Activated CD4-positive, alpha-beta memory T cell treated with anti-CD3 and anti-CD28 coated beads, Interleukin-2, amount 10 ng/mL, durations not matched to agents 7 days and 5 days (primary cell): ENCODE measurements at places on chromosomes 3 and 15. TPM values are rescaled to one million over a fixed set of nuclear protein-coding genes. Genes with fewer than 3 reads are reported as not detected.

Gene MORC1
- not detected for total RNA-seq

DNA sequence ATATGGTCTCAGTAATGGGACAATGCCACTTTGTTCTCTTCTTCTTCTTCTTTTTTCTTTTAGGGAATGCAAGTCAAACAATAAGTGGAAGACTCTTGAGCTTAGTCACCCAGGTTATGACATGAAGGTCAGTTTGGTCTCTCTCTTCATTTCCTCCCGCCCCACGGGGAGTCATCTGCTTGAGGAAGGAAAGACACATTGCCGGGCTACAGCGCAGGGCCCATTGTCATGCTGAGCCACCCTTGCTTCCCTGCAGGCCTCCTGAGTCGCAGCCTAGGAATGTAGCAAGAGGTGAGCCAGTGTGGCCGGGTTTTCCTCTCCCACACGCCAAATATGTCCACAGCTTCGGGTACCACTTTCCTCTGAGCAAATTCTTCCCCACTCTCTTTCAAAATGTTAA is 47.6 kb downstream of the RAP2B start:
- H3K4me3 ChIP-seq, result no peak overlapping the region
- no peak overlapping the region for H3K27ac ChIP-seq
- no peaks in the 10 kb centered on the region for H3K27me3 ChIP-seq
- no peak for DNase-seq
- H3K4me1 ChIP-seq, result peaks cover 23% of the 10 kb centered on the region
- H3K36me3 ChIP-seq, result peaks cover 3% of the 10 kb centered on the region

- peaks cover 8% of the 10 kb centered on the region for H3K36me3 ChIP-seq
- no peak for DNase-seq
- H3K27ac ChIP-seq, result no peak overlapping the region
Measured at GRCh38 chr15:66679061-66679656, 22.9 kb upstream of the SMAD6 start.

Gene SLCO2A1
- total RNA-seq, result not detected

Gene HRH1
- 1.0 TPM for total RNA-seq

- no peak overlapping the region for H3K27ac ChIP-seq
- H3K4me1 ChIP-seq, result peaks cover 2% of the 10 kb centered on the region
- H3K27me3 ChIP-seq, result no peaks in the 10 kb centered on the region
- peaks cover 54% of the 10 kb centered on the region for H3K36me3 ChIP-seq
- DNase-seq, result no peak
- H3K4me3 ChIP-seq, result no peak overlapping the region
Measured at GRCh38 chr3:108041253-108041652, 49.6 kb downstream of the CD47 start.

GRCh38 chr3:71438071-71438685 is 145.3 kb downstream of the FOXP1 start:
- H3K27me3 ChIP-seq, result no peaks in the 10 kb centered on the region
- DNase-seq, result no peak
- no peak overlapping the region for H3K27ac ChIP-seq
- H3K4me1 ChIP-seq, result peaks cover 47% of the 10 kb centered on the region
- H3K4me3 ChIP-seq, result no peak overlapping the region

DNA sequence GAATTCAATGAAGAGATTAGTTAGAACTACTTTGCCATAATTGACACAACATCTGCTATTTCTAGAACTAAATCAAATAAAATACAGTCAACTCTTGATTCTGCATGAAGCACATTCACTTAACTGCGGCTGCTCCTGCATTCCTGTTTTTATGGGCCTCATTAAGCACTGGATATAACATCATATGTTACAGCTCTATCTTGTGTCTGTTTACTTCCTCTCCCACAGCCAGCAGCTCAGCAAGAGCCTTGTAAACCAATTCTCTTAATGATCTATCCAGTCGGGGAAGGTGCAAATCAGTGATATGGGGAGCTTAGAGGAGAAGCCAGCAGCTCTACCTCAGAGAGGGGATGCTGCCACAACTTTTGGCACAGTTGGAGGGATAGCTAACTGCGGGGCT is 329.2 kb downstream of the ARRDC4 start:
- no peak for DNase-seq
- H3K36me3 ChIP-seq, result no peaks in the 10 kb centered on the region
- H3K27ac ChIP-seq, result no peak overlapping the region
- peaks cover 6% of the 10 kb centered on the region for H3K27me3 ChIP-seq

- peaks cover 58% of the 10 kb centered on the region for H3K4me1 ChIP-seq
- H3K27me3 ChIP-seq, result no peaks in the 10 kb centered on the region
- DNase-seq, result no peak
- H3K4me3 ChIP-seq, result no peak overlapping the region
- no peak overlapping the region for H3K27ac ChIP-seq
Measured at GRCh38 chr15:85312486-85312885, 67.9 kb upstream of the AKAP13 start.

- H3K36me3 ChIP-seq, result no peaks in the 10 kb centered on the region
- H3K4me3 ChIP-seq, result no peak overlapping the region
- H3K27me3 ChIP-seq, result peaks cover 54% of the 10 kb centered on the region
Measured at GRCh38 chr15:44038755-44039191, 156.3 kb downstream of the FRMD5 start.

Gene U2SURP
- total RNA-seq, result 120 TPM

DNA sequence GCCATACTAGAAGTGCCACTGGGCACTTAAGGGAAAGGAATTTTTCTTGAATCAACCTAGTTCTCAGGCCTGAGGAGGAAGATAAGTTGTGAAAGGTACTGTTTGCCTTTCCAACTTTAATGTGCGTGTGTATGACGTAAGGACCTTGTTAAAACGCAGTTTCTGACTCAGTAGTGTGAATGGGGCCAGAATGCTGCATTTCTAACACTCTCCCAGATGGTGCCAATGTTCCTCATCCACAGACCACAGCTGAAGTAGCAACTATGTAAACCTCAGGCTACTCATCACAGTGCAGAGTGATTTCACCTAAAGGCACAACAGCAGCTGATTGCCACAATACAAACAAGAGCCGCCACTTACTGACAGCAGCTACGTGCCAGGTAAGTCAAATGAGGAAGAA is 103.6 kb downstream of the OTOL1 start:
- H3K27me3 ChIP-seq, result no peaks in the 10 kb centered on the region
- no peaks in the 10 kb centered on the region for H3K36me3 ChIP-seq
- H3K4me3 ChIP-seq, result no peak overlapping the region
- DNase-seq, result no peak

DNA sequence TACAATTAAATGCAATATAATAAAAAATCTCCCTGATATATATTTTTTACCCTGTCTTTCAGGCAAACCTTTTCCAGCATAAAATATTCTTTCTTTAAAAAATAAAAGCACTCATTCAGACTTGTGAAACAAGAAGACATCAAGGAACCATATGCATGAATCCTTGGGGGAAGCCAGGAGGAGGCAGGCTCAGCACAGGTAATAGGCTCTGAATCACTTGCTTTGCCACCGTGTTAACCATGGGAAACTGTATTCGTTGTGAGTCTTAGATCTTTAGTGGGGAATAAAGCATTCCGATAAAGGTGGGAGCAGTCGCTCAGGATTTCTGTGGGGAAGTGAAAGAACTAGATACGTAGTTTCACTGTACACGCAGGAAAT is 42.4 kb downstream of the FBN1 start:
- peaks cover 8% of the 10 kb centered on the region for H3K27me3 ChIP-seq
- H3K36me3 ChIP-seq, result no peaks in the 10 kb centered on the region
- no peak overlapping the region for H3K27ac ChIP-seq
- H3K4me1 ChIP-seq, result no peaks in the 10 kb centered on the region
- no peak for DNase-seq
- H3K4me3 ChIP-seq, result no peak overlapping the region

DNA sequence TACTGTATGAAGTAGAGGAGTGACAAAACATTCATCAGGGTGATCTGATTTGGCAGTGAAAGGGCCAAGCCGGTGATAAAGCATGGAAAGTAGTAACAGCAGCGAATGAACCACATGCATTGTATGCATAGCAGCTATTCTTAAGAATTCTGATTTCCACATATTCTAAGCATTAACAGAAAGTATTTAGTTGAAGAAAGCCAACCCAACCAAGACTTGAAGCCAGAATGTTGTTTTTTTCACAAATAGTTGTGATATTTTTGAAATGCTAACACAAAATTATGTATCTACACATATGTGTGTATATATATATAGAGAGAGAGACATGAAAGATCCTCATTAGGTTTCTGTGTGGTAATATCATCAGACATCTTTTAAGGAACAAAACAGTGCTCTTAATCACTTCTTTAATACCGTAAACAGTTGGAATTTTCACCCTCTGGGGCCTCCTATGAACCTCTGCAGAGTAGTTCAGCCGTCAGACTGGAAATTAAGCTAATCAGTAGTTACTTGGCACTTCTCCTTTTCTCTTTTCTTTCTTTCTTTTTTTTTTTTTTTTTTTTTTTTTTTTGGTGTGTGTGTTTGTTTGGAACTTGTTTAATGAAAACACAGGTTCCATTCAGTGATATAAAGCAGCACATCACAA is 139.6 kb downstream of the CMSS1 start:
- H3K4me3 ChIP-seq, result no peak overlapping the region
- H3K4me1 ChIP-seq, result peaks cover 2% of the 10 kb centered on the region
- no peak for DNase-seq
- H3K36me3 ChIP-seq, result no peaks in the 10 kb centered on the region

GRCh38 chr3:112856537-112856936 is 9.9 kb upstream of the CD200R1L start:
- DNase-seq, result peak; percentile 33
- H3K27me3 ChIP-seq, result no peaks in the 10 kb centered on the region
- H3K36me3 ChIP-seq, result peaks cover 13% of the 10 kb centered on the region
- H3K27ac ChIP-seq, result peak overlapping the region; percentile 42

GRCh38 chr15:91941871-91942658 is 88.6 kb downstream of the SLCO3A1 start:
- H3K36me3 ChIP-seq, result no peaks in the 10 kb centered on the region
- H3K4me1 ChIP-seq, result peaks cover 40% of the 10 kb centered on the region
- no peaks in the 10 kb centered on the region for H3K27me3 ChIP-seq
- no peak for DNase-seq
- H3K4me3 ChIP-seq, result no peak overlapping the region
- H3K27ac ChIP-seq, result no peak overlapping the region

Gene CYP19A1
- not detected for total RNA-seq

DNA sequence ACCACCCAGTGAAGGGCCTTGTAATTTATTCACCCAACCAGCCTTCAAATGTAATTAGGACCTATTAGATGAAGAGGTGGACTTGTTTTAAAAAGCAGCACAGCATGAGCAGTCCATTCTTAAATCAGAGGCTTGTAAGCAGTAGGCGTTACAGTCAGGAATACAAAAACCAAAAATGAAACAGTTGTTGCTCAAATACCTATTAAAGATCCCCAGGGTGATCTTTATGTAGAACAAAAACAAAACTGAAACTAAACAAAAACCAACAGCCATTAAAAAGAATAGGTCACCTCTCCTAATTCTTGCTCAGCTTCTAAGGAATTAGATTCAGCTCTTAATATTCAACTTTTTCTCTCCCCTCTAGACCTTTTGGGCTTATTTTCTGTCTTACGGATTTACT is 104.9 kb upstream of the ST8SIA2 start:
- H3K4me3 ChIP-seq, result no peak overlapping the region
- no peak overlapping the region for H3K27ac ChIP-seq
- H3K27me3 ChIP-seq, result peaks cover 15% of the 10 kb centered on the region
- DNase-seq, result no peak

Gene PRC1
- total RNA-seq, result 158 TPM

Gene ADGRG7
- not detected for total RNA-seq

Gene C15orf62
- 1.1 TPM for total RNA-seq

- H3K4me3 ChIP-seq, result no peak overlapping the region
- no peak overlapping the region for H3K27ac ChIP-seq
- no peaks in the 10 kb centered on the region for H3K36me3 ChIP-seq
- no peak for DNase-seq
- peaks cover 3% of the 10 kb centered on the region for H3K27me3 ChIP-seq
Measured at GRCh38 chr3:16132928-16133327, 41.6 kb upstream of the GALNT15 start.

Gene SERINC4
- 0.18 TPM for total RNA-seq

Gene TIMP4
- not detected for total RNA-seq

DNA sequence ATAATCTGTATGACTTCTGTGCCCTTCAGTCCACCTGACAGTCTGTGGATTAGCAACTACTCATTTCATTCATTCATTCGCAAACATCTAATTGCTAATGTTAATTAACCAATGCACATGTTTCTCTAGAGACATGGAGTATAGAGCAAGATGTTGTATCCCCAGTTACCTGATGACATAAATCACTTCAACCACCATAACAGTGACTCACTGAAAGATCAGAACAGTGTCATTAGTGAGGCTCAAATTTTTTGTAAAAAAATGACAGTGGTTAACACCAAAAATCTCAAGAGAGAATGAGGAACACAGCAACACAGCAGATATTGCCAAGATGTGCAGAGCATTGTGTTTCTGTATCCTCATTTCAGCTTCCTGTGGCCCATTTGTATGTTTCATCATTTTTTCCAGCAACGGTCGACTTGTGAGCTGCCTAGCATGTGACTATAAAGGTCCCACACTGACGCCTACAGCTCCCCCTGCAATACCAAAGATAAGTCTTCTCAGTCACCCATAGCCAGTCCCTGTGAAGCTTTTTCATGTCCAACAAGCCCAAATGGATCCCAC is 3.7 kb upstream of the PLD1 start:
- no peak overlapping the region for H3K4me3 ChIP-seq
- H3K4me1 ChIP-seq, result peaks cover 34% of the 10 kb centered on the region
- peak overlapping the region; percentile 62 for H3K27ac ChIP-seq
- H3K36me3 ChIP-seq, result no peaks in the 10 kb centered on the region
- DNase-seq, result peak; percentile 35

DNA sequence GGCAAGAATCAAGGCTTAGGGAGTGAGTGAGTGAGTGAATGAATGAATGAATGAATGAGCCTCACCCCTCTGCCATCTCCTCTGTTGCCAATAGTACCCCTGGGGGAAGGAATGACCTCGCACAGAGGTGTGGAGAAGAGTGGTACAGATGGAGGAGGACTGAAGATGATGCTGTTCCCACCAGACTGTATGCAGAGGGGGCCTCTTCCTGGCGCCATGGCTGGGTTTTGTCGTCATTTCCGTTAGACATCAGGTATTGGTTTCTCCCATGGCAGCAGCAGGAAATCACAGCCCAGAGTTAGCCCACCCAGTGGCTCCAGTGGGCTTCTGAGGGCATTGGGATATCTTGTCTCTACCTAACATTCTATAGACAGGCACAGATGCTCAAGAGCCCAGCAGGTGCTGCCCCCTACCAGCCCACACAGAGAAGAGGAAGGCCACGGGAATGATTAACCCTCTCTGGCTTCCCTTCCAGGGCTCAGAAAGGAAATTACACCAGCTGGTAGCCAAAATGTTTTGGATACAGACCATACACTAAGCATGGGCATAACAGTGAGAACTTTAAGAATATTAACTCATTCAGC is 109.8 kb upstream of the SLC6A11 start:
- peaks cover 76% of the 10 kb centered on the region for H3K27me3 ChIP-seq
- H3K4me3 ChIP-seq, result no peak overlapping the region
- DNase-seq, result no peak
- H3K27ac ChIP-seq, result no peak overlapping the region
- no peaks in the 10 kb centered on the region for H3K36me3 ChIP-seq
- H3K4me1 ChIP-seq, result peaks cover 4% of the 10 kb centered on the region

- peaks cover 5% of the 10 kb centered on the region for H3K27me3 ChIP-seq
- H3K36me3 ChIP-seq, result no peaks in the 10 kb centered on the region
- no peak overlapping the region for H3K27ac ChIP-seq
Measured at GRCh38 chr3:100856821-100857220, 136.4 kb downstream of the ABI3BP start.
